ENCODE measurements at places on chromosomes 3 and 15.
A peak's percentile ranks its signal among the peaks of the same experiment; 100 is the strongest.

DNA sequence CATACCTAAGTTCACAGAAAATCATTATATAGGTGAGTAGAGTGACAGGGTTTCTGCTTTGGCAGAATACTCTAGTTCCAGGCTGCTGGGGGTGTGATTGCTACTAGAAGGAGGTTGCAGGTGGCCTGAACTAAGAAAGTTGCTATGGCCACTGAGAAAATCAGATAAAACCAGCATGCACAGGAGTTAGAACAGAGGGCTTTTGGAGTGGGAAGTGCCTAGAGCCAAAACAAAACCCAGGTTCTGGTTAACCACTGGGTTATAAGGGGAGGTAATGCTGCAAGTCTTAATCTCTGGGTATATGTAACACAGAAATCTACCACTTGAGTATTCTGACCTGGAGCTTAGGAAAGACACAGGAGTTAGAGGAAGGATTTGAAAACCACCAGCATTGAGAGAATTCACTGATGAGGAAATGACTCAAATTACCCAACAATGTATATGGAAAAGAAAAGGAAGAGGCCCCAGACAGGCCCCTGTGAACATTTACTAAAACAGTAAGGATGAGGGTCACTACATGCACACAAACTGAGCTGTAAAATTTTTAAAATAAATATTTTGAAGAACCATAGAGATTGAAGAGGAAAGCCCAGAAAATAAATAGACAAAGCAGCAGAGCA, 60.0 kb downstream of the PLOD2 start:
- no peak for DNase-seq

GRCh38 chr3:187913617-187914033, 168.4 kb upstream of the BCL6 start:
- DNase-seq: no peak

DNA sequence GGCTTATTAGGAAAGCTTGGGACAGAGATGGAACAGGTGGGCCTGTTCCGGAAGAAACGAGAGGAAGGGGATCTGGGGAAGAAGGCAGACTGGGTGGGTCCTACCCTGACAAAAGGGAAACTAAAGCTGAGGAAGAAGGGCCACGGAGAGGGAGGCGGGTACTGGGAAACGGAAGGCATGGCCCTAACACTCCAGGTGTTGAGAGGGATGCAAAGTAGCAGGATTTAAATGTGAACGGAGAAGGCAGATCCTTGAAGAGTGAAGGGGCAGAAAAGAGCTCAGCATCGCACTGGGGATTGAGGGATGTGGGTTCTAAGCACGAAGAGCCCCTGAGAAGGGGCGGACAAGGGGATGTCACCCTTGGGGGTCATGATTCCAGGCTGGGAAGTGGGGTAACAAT, 735 bp downstream of the STIMATE start:
- DNase-seq: no peak

GRCh38 chr3:160224256-160224655, 966 bp upstream of the C3orf80 start:
- peak; percentile 57 for DNase-seq

- DNase-seq: no peak
Measured at GRCh38 chr3:32437896-32438295, 46.2 kb downstream of the CMTM7 start.

DNA sequence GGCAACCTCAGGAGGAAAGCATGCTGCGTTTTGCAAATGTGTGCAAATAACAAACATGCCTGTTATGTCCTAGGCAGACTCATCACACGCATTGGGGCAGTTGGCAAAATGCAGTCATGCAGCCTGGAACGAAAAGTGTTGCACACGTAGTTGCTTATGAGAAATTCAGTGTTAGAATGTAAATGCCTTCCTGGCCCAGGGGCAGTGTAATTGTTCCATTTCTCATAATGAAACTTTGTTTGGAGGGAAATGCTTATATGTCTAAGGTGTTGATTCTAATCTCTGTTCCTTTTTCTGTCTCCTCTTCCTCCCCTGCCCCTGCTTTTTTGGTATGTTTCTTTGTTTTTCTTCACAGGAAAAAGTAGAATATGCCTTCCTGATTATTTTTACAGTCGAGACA, 156.0 kb downstream of the CACNA1D start:
- DNase-seq: no peak

DNA sequence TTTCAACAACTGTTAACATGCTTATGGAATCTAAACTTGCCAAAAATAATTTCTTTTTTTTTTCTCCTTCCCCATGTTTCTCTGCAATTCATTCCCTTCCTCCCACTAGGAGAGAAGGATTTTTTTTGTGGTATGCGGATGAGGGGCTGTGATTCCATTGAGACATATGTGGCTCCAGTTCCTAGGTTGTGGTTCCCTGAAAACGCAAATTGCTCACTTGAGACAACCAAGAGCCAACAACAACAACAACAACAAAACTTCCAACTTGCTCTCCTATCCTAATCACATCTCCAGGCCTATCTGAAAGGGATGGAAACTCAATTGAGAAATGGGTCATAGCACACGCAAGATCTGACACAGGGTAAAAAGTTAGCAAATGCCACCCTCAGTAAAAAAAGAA, 406.5 kb upstream of the TGFBR2 start:
- no peak for DNase-seq

- no peak for DNase-seq
Measured at GRCh38 chr3:44039006-44039405, 202.7 kb upstream of the TOPAZ1 start.

GRCh38 chr3:71487418-71487817, 96.1 kb downstream of the FOXP1 start:
- DNase-seq: no peak

- no peak for DNase-seq
Measured at GRCh38 chr15:66881173-66881905, 179.3 kb downstream of the SMAD6 start.

- no peak for DNase-seq
Measured at GRCh38 chr3:46013316-46014094, 13.8 kb downstream of the XCR1 start.

DNA sequence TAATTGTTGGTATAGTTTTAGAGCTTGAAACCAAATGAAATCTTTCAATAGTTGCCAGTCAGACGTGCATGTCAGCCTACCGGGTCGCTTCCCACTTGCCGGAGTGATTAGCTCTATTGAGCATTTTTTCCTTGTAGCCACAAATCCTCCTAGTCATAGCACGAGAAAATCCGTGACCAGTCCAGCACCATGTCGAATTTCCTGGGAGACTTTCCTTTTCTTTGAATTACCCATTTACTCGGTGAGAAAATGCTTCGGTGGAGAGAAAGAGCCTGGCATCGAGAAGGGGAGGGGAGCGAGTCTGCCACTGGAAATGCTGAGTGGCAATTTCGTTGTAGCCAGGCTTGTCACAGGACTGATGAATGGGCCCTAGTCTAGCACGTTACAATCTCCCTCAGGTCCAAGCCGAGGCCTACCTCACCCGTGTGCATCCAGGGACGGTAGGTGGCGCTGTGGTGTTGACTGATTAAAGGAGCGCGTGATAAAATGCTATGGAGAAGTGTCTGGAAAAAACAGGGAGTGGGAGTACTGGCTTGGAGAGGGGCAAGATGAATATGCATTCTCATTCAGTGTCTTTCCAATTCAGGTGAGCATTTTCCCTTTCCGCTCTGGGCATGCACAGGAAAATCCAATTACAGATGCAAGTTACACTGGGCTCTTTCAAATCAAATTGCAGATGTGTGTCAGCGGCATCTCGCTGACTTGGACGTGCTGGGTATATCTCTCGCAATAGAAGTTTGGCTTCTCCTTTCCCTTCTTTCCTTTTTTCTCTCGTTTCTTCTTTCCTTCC, 238.8 kb downstream of the EDEM1 start:
- peak; percentile 86 for DNase-seq

DNA sequence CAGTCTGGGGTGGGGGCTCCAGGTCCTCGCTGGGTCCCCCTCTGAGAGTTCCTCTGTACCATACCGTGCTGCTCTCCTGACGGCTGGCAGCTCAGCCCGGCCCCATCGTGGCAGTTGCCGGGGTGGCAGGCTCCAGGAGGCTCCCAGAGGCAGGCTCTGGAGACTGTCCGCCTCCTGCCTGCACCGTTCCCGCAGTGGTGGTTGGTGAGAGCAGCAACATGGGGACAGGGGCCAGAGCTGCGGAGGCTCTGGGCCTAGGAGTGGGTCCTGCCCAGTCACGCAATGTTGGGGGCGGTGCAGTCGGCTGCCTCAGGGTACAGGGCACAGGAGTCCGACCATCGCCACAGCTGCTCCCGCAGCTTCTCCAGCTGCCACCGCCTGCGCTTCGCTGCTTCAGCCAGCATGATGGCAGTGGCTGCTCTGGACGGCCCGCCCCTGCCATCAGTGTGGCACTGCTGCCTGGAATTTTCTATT, 492.7 kb downstream of the AGBL1 start:
- DNase-seq: peak; percentile 16

DNA sequence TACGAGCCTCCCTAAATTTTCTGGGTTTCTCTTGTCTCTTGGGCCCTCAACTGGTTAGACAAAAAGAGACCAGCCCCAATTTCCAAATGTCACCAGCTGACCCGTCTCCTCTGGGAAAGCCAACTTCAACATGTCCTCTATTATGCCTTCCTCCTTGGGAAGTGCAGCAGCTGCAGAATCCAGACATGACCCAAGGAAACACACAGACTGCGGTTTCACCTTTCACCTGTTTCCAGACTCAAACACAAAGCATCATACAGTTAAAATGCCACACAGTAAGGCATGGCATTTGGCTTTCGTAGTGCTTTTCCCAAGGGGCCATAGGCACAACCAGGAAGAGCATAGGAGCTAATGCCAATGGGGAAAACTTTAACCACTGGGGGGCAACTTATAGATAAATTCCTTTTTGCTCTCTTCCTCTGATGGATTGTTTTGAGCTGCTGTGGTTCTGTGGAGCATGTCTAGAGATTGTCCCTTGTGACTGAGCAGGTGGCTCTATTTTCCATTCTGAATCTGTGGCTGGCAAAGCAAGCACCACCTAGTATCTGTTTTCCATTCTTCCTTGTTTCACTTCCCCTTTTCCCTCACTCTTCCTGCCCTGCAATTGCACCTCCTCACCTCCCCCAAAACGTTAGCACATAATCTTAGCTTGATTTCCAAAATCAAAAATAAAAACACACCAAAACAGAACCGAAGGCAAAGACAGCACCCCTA, 49.3 kb downstream of the HHLA2 start:
- DNase-seq: peak; percentile 4

DNA sequence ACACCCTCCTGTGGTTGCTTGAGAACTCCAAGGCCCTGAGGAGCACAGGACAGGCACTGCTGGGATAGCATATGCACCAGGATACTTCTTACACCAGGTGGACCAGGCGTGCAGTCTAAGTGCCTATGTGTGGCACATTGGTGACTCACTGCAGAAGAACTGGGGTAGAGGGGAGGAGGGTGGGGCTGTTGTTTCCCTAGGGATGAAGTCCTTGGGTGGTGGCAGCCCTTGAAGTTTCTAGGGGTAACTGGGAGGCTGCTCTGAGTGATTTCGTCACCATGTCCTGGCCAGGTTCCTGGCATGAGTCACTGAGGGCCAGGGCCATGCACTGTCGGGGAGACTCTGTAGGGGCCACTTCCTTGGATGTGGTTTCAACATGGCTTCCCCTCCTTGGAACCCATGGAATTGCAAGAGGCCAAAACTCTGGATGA, 15.9 kb downstream of the MYZAP start:
- no peak for DNase-seq

DNA sequence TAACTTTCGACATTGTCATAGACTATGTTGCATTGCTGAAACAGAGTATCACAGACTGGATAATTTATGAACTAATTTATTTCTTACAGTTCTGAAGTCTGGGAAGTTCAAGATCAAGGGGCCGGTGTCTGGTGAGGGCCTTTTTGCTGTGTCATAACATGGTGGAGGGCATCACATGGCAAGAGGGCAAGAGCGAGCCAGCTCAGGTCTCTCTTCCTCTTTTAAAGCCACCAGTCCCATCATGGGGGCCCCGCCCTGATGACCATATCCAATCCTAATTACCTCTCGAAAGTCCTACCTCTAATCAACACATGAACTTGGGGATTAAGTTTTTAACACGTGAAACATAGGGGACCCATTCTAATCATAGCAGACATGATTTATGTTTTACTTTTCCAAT, 33.5 kb upstream of the DCUN1D1 start:
- no peak for DNase-seq

GRCh38 chr15:99495430-99496301, 70.1 kb upstream of the MEF2A start:
- DNase-seq: peak; percentile 63

- no peak for DNase-seq
Measured at GRCh38 chr3:157588386-157589060, 85.3 kb upstream of the VEPH1 start.

GRCh38 chr3:112001526-112001925, 2.8 kb downstream of the TAGLN3 start:
- peak; percentile 51 for DNase-seq

- peak; percentile 73 for DNase-seq
Measured at GRCh38 chr15:98649472-98650416, 1.4 kb downstream of the IGF1R start.

GRCh38 chr3:30989276-30990030, 95.0 kb upstream of the GADL1 start:
- peak; percentile 9 for DNase-seq

DNA sequence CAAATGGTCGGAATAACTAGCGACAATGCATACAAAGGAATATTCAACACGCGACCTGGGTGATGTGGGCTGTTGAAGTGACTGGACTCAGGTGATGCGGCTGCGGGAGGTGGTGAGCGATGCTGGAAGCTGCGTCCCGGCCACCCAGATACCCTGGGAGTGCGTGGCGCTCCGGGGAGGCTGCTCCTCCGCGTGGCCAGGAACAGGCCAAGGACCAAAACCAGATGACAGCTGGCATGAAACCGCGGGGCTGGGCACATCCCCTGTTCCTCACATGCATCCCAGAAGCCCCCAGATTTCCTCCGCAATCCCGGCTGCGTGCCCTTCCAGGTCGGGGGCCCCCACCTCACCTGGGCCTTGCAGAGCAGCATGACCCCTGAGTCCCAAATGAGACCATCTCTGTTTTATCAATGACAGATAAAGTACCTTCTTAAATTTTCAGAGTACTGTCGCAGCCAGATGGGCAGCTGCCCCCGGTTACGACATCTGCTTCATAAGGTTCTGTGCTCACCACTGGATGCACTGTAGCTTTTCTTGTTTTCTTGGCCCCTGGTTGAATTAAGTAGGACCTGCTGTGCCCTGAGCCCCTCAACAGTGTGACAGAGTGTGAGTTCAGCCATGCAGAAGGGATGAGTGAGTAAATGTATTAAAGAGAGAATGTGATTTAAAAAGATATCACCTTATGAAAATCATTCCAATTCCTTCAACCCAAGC, 278.2 kb downstream of the GABRG3 start:
- DNase-seq: no peak

DNA sequence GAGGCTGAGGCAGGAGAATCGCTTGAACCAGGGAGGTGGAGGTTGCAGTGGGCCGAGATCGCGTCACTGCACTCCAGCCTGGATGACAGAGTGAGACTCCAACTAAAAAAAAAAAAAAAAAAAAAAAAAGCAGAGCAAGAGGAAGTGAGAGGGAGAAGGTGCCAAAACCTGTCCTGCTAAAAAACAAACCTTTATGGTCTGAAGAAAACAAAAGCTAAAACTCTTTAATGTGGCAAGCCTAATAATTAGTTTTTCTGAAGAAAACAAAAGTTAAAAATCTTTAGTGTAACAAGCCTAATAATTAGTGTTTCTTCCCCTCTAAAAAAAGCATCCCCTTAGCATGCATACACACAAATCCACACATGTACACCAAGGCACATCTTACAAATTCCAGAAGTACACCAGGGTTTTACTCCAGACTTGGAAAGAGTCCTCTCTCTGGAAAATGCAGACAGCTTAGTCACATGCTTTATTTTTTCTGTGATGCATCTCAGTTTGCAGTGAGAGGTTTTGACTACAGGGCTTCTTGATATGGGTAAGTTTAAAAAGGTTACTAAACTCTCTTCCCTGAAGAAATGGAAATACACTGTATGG, 65.9 kb downstream of the HACD2 start:
- no peak for DNase-seq

Data from retina (tissue), 1 donor.